Transverse colon (tissue), 4 donors: ENCODE measurements at places on chromosomes 3 and 15. TPM values are rescaled to one million over a fixed set of nuclear protein-coding genes. Genes with fewer than 3 reads are reported as not detected.

The GOLGA6D gene
- not detected for total RNA-seq

The HYPK gene
- 35.6 TPM for total RNA-seq

The SCAANT1 gene
- total RNA-seq = not detected

The BCHE gene
- not detected for total RNA-seq

The RTP1 gene
- total RNA-seq = not detected

The RGMA gene
- 8.6 TPM for total RNA-seq

The ATP13A4 gene
- total RNA-seq = 5.6 TPM

The HSPBAP1 gene
- total RNA-seq = 10.0 TPM

The SH3BP5 gene
- 21.3 TPM for total RNA-seq

The NANOGP8 gene
- total RNA-seq = 0.96 TPM

The ETV5 gene
- 12.2 TPM for total RNA-seq

The IQGAP1 gene
- 354 TPM for total RNA-seq

The PRR20G gene
- not detected for total RNA-seq

The DOCK3 gene
- total RNA-seq = 0.75 TPM

The NCEH1 gene
- 33.6 TPM for total RNA-seq

The FBXO40 gene
- not detected for total RNA-seq

The EXD1 gene
- not detected for total RNA-seq

The SNRPN gene
- total RNA-seq = 18.5 TPM

The CFAP100 gene
- not detected for total RNA-seq

The CACNA2D2 gene
- total RNA-seq = 0.55 TPM
